ENCODE measurements at places on chromosomes 6 and 20.

- no peak for DNase-seq
Measured at GRCh38 chr6:126891158-126891557, 227.3 kb upstream of the RSPO3 start.

GRCh38 chr6:15829156-15829555, 166.3 kb upstream of the DTNBP1 start:
- no peak for DNase-seq

GRCh38 chr6:83974409-83975050, 59.0 kb upstream of the MRAP2 start:
- DNase-seq: no peak

DNA sequence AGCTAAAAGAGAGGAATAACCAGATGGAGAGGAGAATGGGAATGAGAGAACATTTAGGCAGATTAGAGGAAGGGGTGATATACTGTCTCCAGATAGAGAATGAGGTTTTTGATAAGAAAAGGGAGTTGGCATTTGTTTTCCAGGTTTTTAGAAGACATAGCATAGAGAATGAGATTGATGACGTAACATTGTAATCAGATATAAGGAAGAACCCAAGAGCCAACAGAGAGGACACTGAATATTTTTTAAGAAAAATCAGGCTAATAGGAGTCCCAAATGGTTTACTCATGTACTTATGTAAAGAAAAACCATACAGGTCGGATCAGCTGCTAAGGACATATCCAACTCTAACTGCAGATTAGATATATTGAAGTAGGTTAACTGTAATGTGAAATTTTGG, 112.9 kb downstream of the TBC1D7 start:
- DNase-seq: no peak

DNA sequence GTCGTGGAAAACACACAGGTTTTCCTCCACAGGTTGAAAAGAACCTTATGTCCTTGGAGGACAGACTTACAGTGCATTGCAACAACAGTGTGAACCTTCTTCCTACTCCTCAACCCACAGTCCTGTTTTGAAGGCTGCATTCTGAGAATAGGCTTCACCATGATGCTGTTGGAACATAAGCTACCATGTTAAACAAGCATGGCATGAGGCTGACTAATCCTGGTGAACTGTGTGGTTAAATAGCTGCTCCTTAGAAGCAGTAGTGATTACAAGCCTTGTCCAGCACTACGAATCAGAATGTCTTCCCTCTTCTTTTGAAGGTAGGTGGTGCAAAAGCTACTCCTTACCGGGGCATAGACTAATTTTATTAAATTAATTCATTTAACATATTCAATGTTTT, 368.5 kb upstream of the EPHA7 start:
- no peak for DNase-seq

GRCh38 chr6:159493231-159493897, 199.7 kb downstream of the SOD2 start:
- DNase-seq: no peak

DNA sequence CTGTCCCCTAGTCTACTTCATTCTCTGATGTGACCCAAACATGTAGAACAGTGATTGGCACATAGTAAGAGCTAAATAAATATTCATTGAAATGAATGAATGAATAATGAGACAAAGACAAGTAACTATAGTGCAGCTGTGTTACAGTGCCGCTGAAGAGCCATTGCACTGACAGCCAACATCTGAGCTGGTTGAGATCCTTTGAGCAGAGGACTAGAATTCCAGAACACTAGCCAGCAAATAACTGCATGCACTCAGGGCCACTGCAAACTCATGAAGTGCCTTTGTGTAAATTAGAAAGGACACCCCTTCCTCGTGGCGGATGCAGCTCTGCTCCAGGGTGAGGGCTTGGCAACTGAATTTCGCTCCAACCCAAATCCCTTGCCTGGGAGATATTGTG, 230.3 kb upstream of the CDYL start:
- DNase-seq: no peak

GRCh38 chr6:83884523-83884922, 25.0 kb downstream of the CYB5R4 start:
- DNase-seq: peak; percentile 17

- DNase-seq: no peak
Measured at GRCh38 chr6:88650029-88650619, 313.3 kb downstream of the RNGTT start.

DNA sequence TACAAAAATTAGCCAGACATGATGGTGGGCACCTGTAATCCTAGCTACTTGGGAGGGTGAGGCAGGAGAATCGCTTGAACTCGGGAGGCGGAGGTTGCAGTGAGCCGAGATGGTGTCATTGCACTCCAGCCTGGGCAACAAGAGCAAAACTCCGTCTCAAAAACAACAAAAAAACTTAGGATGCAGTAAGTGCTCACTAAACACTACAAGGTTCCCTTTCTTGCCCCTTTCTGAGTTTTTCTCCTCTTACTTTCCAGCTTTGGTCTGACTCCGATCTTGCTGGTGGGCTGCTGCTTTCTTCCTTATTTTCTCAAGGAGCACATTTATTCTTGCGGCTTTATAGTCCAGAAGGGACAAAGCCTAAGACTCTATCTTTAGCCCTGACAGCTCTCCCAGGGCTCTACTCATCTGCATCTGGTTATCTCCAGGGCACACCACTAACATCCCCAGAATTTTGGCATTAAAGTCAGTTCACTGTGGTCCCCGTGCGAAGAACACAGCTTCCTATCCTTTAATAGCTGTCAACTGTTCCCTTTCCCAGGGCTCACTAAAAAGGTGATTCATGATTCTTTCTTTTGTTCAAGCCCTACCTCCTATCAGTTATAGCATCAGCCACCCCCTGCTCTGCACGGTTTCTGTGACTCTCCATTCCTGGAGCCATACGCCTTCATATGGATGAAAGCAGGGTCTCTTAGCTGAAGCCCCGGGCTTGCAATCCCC, 17.1 kb upstream of the RPN2 start:
- no peak for DNase-seq

GRCh38 chr6:45718871-45719270, 296.8 kb downstream of the CLIC5 start:
- DNase-seq: no peak

DNA sequence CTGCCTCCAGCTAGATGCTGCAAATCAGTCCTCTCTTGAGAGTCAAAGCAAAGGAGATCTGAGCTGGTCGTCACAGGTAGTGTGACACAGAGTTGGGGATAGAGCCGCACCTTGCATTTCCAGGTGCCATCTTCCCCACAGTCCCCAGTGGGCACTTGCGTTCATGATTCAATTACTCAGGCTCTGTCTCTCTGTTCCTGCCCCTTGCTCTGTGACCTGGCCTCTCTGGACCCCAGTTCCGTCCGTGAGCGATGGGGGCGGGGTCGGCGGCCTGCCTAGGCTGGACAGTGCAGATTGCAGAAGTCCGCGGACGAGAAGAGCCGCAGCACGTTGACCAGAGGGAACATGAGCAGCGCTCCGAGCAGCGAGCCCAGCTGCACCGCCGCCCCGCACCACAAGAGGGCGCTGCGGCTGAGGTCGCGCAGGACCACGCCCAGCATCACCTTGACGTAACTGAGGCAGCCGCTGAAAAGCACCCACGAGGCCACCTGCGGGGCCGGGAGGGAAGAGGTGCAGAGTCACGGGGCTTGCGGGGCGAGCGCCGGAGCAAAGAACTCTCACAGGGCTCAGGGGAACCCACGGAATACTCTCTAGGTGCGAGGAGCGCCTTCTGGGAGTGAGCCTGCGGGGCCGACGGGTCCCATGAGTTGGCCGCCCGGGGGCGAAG, 7.4 kb downstream of the SLC52A3 start:
- peak; percentile 47 for DNase-seq

DNA sequence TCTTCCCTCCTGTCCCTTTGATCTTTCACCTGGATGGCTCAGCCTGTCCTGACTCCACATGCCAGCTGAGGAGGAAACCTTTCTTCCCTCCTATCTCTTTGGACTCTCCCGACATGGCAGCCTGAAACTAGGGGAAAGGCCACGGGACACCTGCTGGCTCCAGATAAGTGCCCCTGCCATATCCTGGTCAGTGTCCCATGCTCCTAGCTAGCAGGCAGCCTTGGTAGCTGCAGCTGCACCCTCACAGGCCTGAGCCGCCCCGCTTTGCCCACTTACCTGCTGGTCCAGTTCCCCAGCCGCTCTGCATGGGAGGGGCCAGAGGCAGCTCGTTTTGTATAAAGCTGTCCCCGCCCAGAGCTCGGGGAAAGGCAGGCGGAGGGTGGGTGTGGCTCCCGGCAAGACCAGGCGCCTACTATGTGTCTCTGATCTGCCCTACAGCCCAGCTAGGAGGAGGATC, 7.4 kb upstream of the SLC52A3 start:
- no peak for DNase-seq

GRCh38 chr6:160238761-160239751, 19.6 kb downstream of the SLC22A2 start:
- no peak for DNase-seq

- no peak for DNase-seq
Measured at GRCh38 chr6:14012313-14013030, 87.7 kb downstream of the RNF182 start.

DNA sequence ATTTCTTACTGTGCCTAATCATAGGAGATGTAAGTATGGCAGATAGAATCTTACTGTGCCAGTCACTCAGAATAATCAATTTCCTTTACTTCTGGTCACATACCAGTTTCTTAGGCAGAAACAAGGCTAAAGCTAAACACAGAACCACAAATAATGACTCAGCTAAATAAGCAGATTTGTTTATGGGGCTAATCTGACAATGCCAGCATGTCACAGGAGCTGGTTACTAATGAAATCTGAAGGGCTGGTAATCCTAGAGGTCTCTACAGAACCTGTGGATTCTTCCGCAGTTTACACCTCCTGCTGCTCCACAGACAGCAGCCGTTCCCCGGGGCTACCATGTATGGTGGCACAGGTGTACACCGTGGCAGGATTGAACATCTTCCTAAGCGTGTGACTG, 80.8 kb downstream of the LYRM4 start:
- peak; percentile 7 for DNase-seq

- DNase-seq: no peak
Measured at GRCh38 chr6:25536781-25537180, 115.2 kb upstream of the SCGN start.

DNA sequence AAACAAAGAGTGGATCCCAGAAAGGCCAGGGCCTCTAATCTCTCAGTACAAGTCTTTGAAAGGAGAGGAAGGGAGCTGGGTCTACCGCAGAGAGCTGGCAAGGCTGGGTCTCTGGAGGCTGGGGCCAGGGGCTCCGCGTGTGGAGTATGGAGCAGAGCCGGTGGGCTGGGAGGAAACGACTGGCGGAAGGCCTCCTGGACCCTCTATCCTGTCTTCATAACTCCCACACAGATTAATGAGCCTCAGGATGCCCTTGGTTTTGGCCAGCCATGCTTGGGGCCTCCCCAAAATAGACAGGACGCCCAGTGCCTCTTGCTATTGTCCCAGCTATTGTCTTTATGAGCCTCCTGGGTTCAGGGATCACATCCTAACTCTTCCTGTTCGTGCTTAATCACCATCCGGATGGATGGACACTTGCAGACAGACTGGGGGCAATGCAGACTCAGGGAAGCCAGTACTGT, 306.4 kb downstream of the DHX35 start:
- DNase-seq: no peak

DNA sequence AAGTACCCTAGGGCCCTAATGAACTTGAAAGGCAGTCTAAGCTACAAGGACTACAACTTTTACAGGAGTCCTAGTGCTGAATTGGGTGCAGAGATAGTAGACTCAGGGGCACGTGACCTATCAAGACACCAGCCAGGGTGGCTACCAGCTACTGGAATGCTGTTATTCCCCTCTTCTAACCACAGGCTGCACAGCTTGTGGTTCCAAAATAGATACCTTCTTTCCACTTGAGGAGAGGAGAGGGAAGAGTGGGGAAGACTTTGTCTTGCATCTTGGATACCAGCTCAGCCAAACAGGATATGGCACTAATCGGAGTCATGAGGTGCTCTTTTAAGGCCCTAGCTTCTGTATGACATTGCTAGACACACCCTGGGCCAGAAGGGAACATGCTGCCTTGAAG, 60.0 kb upstream of the MTRF1L start:
- no peak for DNase-seq

- DNase-seq: no peak
Measured at GRCh38 chr6:135537741-135538301, 40.3 kb upstream of the AHI1 start.

DNA sequence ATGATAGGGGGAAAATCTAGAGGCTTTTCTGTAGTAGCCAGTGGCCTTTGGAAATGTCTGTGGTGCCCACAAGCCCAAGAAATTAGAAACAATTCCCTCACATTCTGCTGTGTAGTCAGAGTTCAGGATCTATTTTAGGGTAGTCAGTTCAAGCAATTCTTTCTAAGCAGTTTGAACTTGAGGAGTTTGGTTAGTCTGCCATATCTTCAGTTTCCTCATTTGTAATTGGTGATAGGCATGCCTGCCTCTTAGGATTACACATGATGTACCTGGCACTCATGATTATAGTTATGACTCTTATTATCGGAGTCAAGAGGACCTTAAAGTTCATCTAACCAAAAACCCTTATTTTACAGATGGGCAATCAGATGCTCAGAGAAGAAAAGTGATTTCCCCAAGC, 21.2 kb upstream of the MEP1A start:
- no peak for DNase-seq

DNA sequence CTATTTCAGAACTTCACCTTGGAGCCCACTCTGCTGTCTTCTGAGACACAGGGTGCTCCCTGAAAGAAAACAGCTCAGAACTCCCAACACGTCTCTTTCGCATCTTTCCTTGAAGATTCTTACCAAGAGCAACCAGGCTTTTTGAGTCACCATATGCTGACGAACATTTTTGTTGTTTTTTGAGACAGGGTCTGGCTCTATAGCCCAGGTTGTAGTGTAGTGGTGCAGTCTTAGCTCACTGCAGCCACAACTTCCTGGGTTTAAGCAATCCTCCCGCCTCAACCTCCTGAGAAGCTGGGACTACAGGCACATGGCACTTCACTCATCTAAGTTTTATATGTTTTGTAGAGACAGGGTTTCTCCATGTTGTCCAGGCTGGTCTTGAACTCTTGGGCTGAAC, 68.5 kb downstream of the TRMT11 start:
- no peak for DNase-seq

DNA sequence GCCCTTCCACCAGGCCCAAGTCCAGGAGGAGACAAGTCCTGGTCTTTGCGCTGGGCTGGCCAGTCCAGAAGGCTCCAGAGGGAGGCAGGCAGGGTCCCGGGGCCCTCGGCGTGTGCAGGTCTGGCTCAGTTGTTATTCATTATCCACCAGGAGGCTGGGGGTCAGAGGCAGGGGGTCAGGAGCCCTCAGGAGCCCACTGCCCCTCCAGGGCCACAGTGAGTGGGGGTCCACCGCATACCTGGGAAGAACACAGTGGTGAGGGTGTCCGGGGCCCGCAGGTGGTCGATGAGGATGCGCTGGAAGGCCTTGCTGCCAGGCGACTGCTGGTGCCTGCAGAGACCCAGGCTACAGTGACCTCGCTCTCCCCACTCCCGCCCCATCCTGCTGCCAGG, 4.4 kb upstream of the C20orf144 start:
- no peak for DNase-seq

DNA sequence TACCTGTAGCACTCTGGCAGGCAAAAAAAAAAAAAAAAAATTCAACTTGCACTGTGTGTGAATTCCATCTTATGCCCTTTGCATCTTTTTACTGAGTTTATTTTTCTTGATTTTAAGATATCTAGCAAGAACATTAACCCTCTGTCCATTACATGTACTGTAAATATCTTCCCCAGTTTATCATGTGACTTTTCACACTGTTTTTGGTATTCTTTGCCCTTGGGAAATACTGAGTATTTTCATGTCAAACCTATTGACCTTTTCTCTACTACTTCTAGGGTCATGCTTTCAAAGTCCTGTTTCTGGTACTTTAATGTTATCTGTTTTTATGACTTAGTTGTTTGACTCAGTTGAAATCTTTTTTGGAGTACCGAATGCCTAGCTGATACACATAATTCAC, 843 bp upstream of the HUS1B start:
- DNase-seq: no peak

- no peak for DNase-seq
Measured at GRCh38 chr6:827431-827830, 134.5 kb upstream of the EXOC2 start.
